ENCODE measurements at places on chromosomes 6 and 20. TPM values are rescaled to one million over a fixed set of nuclear protein-coding genes. Genes with fewer than 3 reads are reported as not detected.

DNA sequence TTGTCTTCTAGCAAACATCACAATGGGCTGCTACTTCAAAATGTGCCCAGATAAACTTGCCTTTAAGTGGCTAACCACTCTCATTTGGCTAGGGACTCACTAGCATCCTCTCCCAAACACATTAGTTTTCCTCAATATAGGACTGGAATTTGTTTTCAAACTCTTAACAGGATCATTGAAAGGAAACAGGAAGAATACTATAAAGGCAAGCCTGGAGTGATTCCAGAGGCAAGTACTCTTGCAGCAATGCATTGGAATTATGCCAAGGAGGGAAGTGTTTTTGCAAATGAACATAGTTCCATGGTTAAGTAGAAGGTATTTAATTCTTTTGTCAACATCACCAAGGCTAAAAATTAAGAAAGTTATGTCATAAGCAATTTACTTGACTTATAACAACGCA is 12.2 kb downstream of the EPHA7 start:
- H3K4me3 ChIP-seq: no peak overlapping the region
- H3K36me3 ChIP-seq: no peaks in the 10 kb centered on the region
- no peak for DNase-seq
- no peak overlapping the region for H3K27ac ChIP-seq

DNA sequence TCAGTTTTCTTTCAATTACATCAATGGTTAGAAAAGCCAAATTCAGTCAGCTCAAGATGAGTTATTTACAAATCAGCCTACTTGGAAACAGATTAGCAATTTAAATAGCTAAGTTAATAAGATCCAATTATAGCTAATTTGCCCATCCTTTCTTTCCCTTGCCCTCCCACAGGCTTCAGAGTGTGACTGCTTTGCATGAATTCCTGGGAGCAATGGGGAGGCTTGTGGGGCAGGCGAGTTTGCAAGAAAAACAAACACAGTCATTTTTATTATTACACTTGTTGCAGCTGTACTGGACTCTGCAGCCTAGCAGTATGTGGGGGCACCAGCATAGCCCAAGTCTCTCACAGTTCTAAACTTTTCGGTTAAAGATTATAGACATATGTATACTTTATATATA is 219.0 kb downstream of the NKAIN2 start:
- DNase-seq: no peak
- no peaks in the 10 kb centered on the region for H3K27me3 ChIP-seq
- H3K36me3 ChIP-seq: no peaks in the 10 kb centered on the region

GRCh38 chr6:75171567-75171966 is 34.3 kb downstream of the COL12A1 start:
- H3K27me3 ChIP-seq: peaks cover 44% of the 10 kb centered on the region
- H3K27ac ChIP-seq: no peak overlapping the region
- no peak overlapping the region for H3K4me3 ChIP-seq

DNA sequence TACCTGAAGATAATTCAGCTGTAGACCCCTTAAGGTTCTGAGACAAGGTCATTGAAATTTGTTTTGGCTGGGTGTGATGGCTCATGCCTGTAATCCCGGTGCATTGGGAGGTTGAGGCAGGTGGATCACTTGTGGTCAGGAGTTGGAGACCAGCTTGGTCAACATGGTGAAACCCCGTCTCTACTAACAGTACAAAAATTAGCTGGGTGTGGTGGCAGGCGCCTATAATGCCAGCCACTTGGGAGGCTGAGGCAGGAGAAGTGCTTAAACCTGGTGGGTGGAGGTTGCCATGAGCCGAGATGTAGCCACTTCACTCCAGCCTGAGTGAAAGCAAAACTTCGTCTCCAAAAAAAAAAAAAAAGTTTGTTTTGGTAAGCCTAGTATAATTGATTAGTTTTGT is 11.0 kb downstream of the SRSF3 start:
- peaks cover 47% of the 10 kb centered on the region for H3K4me1 ChIP-seq
- DNase-seq: no peak
- H3K36me3 ChIP-seq: peaks cover under 1% of the 10 kb centered on the region
- no peaks in the 10 kb centered on the region for H3K27me3 ChIP-seq

GRCh38 chr6:14642136-14642505 is 524.5 kb downstream of the CD83 start:
- no peaks in the 10 kb centered on the region for H3K36me3 ChIP-seq
- H3K27me3 ChIP-seq: no peaks in the 10 kb centered on the region
- no peak overlapping the region for H3K27ac ChIP-seq
- peaks cover 14% of the 10 kb centered on the region for H3K4me1 ChIP-seq
- DNase-seq: no peak

DNA sequence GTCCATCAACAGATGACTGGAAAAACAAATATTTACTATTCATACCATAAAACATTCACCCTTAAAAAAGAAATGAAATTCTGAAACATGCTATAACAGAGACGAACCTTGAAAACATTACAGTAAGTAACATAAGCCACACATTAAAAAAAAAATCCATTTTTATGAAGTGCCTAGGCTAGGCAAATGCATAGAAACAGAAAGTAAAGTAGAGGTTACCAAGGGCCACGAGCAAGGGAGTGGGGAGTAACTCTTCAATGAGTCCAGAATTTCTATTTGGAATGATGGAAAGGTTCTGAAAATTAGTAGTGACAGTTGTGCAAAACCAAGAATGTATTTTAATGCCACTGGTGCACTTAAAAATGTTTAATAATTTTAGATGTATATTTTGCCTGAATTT is 47.7 kb downstream of the STAU1 start:
- no peaks in the 10 kb centered on the region for H3K36me3 ChIP-seq
- H3K27ac ChIP-seq: peak overlapping the region; percentile 70
- H3K4me3 ChIP-seq: no peak overlapping the region

DNA sequence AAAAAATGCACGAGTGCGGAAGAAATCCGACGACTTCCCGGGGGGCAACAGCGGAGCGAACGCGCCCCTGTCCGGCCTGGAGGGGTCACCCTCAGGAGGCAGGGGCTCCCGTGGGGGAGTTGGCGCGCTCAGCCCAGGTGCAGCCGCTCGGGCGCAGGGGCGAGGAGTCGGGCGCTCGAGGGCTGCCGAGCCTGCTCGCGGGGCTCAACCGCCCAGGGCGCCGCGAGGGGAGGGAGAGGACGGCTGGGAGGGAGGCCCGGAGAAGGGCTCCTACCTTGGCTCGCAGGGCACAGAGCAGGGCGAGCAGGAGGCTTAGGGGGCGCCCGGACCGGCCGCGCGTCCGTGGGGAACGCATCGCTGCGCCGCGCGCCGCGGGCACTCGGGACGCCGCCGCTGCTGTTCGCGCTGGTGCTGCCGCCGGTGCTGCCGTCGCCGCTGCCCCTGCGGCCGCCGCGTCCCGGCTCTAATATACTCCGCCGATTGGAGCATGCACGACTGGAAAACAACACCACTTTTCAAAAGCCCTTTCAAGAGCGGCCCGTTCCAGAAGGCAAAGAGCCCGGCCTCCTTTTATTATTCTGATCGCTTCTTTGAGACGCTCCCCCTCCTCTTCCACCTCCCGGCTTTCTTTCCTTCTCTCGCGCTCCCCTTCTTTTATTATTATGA is 490 bp downstream of the JAG1 start:
- peak overlapping the region; percentile 94 for H3K4me3 ChIP-seq
- DNase-seq: no peak
- H3K27me3 ChIP-seq: peaks cover 74% of the 10 kb centered on the region

Gene DCBLD1
- 1.8 TPM for total RNA-seq

DNA sequence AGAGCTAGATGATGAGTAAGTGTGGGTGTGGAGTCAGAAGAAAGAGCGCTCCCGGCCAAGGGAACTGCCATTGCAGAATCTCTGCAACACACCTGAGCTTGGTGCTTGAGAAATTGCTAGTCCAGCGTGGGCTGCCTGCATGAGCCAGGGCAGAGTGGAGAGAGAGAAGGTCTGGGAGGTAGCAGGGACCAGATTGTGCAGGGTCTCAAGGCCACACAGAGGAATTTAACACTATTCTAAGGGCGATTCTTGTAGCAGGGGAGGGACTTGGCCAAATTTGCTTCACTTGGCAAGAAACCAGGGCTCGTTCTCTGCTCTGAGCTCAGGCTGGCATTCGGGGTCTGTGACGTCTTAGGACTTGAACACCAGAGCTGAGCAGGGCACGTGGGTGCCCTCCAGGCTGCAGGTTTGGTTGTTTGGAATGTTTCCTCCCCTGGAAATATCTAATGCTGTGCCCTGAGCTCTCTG is 53.5 kb downstream of the BCAS4 start:
- H3K36me3 ChIP-seq: no peaks in the 10 kb centered on the region
- no peak overlapping the region for H3K27ac ChIP-seq
- no peaks in the 10 kb centered on the region for H3K27me3 ChIP-seq
- no peak overlapping the region for H3K4me3 ChIP-seq
- H3K4me1 ChIP-seq: peaks cover 2% of the 10 kb centered on the region

- H3K27ac ChIP-seq: no peak overlapping the region
- peaks cover 2% of the 10 kb centered on the region for H3K4me1 ChIP-seq
Measured at GRCh38 chr6:33869121-33869520, 65.3 kb upstream of the MLN start.

Gene HSPA1A
- total RNA-seq: 15.1 TPM

- H3K4me1 ChIP-seq: peaks cover 3% of the 10 kb centered on the region
- no peak overlapping the region for H3K27ac ChIP-seq
- no peak for DNase-seq
- no peak overlapping the region for H3K4me3 ChIP-seq
- peaks cover 7% of the 10 kb centered on the region for H3K36me3 ChIP-seq
- H3K27me3 ChIP-seq: peaks cover 42% of the 10 kb centered on the region
Measured at GRCh38 chr6:3222506-3223038, 4.9 kb downstream of the TUBB2B start.

DNA sequence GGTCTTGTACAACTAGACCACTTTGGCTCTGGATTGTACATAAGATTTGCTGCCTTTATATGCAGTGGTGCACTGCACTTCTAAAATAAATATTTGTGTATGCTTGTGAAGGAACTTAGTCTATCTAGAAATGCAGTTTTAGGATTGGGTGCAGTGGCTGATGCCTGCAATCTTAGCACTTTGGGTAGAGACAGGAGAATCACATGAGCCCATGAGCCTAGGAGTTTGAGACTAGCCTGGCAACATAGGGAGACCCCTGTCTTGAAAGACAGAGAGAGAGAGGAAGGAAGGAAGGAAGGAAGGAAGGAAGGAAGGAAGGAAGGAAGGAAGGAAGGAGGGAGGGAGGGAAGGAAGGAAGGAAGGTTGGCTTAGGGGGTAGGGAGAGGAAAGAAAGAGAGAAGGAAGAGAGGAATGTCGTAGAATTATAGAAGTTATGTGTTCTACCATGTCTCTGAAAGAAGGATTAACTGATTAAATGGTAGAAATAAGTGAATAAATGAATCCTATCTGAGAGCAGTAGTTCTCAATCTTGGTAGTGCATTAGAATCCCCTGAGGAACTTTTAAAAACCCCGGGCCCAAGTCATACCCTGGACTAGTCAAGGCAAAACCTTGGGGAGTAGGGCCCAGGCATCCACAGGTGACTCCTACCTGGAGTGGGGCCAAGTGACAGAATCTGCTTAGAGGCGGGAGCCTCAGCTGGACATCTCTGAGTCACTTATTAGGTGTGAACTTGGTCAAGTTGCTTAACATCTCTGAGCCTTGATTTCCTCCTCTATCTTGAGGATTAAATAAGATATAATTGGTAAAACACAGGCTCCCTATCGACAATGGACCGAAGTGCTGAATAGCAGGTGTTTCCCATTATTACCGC is 130.3 kb downstream of the ZNF217 start:
- no peaks in the 10 kb centered on the region for H3K36me3 ChIP-seq
- H3K4me1 ChIP-seq: no peaks in the 10 kb centered on the region
- H3K4me3 ChIP-seq: no peak overlapping the region
- no peak for DNase-seq
- no peaks in the 10 kb centered on the region for H3K27me3 ChIP-seq

- DNase-seq: no peak
- no peaks in the 10 kb centered on the region for H3K4me1 ChIP-seq
- H3K27me3 ChIP-seq: no peaks in the 10 kb centered on the region
Measured at GRCh38 chr6:123616942-123617341, 19.8 kb downstream of the TRDN start.

Gene RBM24
- total RNA-seq: 0.15 TPM

Gene ID1
- total RNA-seq: 3.5 TPM

Gene ARMH2
- 1.1 TPM for total RNA-seq

DNA sequence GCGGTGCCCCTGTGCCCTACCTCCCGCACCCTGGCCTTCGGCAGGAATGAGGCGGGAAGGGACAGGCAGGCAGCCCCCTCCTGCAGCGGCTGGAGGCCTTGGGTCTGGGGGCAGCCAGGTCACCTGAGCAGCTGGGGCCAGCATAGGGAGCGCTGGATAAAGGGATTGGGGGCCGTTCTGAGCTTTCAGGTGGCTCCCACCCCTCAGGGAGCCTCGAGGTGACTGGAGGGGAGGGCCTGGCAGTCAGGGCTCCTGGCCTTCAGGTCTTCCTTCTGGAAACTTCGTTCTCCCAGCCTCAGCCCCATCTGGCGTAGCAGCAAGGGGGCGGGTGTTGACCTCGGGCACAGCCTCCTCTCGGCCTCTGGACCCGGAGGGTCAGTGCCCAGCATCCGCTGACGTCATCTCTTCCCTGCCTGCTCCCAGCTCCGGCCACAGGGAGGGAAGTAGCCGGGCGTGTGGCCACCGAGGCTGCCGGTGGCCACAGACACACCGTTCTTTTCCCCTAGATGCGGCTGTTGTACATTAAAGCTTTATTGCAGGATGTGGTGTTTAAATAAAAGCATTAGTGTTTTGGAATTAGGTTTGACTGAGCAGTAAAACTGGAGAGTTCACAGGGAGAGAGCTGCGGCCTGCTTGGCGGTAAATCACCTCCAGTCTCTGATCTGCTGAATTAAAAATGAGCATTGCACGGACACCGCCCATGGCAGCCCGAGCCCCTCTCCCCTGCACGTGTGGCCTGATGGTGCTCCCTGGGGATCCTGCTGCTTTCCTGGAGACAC is 80.0 kb upstream of the GATA5 start:
- no peaks in the 10 kb centered on the region for H3K4me1 ChIP-seq
- H3K27me3 ChIP-seq: peaks cover 42% of the 10 kb centered on the region
- no peak overlapping the region for H3K4me3 ChIP-seq

- H3K27ac ChIP-seq: peak overlapping the region; percentile 83
- H3K4me3 ChIP-seq: no peak overlapping the region
- DNase-seq: no peak
- H3K4me1 ChIP-seq: peaks cover 44% of the 10 kb centered on the region
- H3K27me3 ChIP-seq: no peaks in the 10 kb centered on the region
Measured at GRCh38 chr20:5171790-5172164, 45.0 kb downstream of the CDS2 start.

Gene BPIFB4
- not detected for total RNA-seq

All from T-helper 17 cell (primary cell).